ENCODE measurements at places on chromosomes 7 and 10. TPM values are rescaled to one million over a fixed set of nuclear protein-coding genes. Genes with fewer than 3 reads are reported as not detected.

The SLC13A4 gene
- total RNA-seq: not detected

The SORCS1 gene
- total RNA-seq: not detected

The TFR2 gene
- 15.0 TPM for total RNA-seq

The CLDN4 gene
- total RNA-seq: not detected

- DNase-seq: no peak
Measured at GRCh38 chr7:83541187-83541960, 107.6 kb downstream of the SEMA3E start.

- no peak for DNase-seq
Measured at GRCh38 chr10:128314686-128315085, 188.5 kb upstream of the MKI67 start.

GRCh38 chr7:92155108-92155739 is 20.9 kb upstream of the CYP51A1 start:
- no peak for DNase-seq

- DNase-seq: no peak
Measured at GRCh38 chr10:123415523-123415922, 250.6 kb upstream of the GPR26 start.

GRCh38 chr10:69474742-69475432 is 23.6 kb downstream of the TSPAN15 start:
- no peak for DNase-seq

GRCh38 chr7:91778416-91778815 is 102.1 kb downstream of the MTERF1 start:
- DNase-seq: no peak

GRCh38 chr10:93604146-93604545 is 3.1 kb upstream of the RBP4 start:
- DNase-seq: no peak

GRCh38 chr7:151410405-151411390 is 860 bp upstream of the WDR86 start:
- no peak for DNase-seq

DNA sequence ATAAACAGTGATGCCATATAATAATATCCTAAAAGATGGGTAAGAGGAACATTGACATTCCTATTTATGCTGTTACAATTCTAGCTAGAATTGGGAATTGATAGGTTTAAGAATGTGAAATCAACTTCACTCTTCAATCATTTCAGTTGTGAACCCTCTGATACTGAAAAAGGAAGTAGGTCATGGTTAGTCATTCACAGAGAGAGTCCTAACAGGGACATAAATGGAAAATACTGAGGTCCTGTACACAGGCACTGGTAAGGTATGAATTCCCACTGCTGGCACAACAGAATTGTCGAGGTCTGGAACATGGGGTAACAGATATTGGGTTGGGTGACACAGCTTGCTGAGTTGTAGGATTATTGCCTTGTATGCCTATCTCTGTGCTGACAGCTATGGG is 289.4 kb upstream of the LRRN3 start:
- DNase-seq: no peak

DNA sequence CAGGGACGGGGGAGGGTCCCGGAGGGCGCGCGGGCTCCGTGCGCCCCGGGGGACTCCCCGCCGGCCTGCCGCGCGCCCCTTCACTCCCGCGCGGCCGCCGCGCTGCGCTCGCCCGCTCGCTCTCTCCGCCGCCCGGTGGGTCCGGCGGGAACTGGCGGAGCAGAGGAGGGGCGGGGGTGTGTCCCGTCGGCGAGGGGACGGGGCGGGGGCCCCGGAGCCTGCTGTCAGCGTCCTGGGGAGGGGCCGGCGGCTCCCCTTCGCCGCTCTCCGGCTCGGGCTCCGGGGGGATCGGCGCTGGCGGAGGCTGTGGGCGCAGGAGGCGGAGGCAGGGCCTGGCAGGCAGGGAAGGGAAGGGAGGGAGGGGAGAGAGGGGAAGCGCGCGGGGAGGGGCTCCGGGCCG is at the start of gene SH3PXD2A:
Gene SH3PXD2A, minus strand, starts transcription at position 153 of the 400 bp plus-strand sequence. CDS start 310 bp downstream, outside the sequence.
- DNase-seq: peak; percentile 24

GRCh38 chr10:59895629-59896116 is 10.7 kb downstream of the CCDC6 start:
- DNase-seq: no peak

DNA sequence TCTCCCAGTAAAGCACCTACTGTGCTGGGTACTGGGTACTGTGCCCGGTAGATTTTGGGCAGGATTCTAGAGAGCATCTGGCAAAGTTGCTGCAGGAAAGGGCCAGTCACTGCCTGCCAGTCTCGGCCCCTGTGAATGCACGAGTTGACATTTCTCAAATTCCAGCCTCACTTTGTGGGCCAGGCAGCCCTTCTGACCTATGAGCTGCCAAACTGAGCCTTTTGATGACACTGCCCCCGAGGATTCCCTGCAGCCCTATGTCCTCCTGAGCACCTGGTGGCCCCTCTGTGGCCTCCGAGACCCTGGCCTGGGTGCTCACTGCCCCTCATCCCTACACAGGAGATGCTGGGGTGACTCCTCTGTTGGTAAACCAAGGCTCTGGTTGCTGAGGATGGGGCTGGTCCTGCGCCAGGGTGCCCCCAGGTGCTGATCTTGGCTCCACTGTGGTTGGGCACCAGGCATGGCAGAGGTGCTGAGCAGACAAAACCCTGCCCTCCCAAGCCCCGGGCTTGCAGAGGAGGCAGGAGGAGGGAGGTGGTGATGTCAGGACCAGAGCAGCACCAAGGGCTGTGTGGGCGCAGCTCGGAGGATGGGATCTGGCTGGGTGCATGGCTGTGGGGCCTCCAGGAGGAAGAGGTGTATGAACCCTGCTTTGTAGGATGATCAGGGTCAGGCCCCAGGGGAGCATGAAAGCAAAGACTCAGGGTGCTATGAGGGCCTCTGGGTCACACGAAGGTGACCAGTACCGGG is 16.2 kb downstream of the LHPP start:
- DNase-seq: no peak

GRCh38 chr10:7258948-7259523 is 151.8 kb downstream of the SFMBT2 start:
- DNase-seq: peak; percentile 52

GRCh38 chr10:15990535-15991129 is 130.3 kb upstream of the MINDY3 start:
- DNase-seq: no peak

- DNase-seq: no peak
Measured at GRCh38 chr10:49634069-49634660, 20.3 kb downstream of the CHAT start.

DNA sequence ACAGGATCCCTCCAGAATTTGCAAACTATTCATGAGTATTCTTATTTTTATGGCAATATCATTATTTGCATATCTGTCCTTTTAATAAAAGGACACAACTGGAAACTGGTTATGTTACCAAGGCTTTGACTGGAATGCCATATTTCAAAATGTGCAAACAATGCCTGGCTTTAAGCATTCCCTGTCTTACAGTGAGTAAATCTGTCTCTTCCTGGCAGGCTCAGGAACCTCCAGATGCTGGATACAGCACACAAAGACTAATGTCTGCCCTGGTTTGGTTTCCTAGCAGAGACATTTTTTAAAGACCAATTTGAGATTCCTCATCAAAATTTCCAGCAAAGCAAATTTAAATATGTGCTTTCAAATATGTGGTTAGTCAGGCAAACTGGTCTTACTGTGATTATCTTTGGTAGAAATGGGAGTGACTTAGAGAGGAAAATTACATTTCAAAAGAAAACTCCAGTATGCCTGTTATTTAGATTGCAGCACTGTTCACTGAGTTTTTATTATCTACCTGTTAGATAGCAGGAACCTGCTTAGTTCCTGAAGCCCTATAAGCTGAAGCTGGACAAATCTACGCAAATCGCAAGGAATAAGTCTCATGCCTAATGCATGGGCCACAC is 31.3 kb downstream of the RNF216 start:
- DNase-seq: no peak

DNA sequence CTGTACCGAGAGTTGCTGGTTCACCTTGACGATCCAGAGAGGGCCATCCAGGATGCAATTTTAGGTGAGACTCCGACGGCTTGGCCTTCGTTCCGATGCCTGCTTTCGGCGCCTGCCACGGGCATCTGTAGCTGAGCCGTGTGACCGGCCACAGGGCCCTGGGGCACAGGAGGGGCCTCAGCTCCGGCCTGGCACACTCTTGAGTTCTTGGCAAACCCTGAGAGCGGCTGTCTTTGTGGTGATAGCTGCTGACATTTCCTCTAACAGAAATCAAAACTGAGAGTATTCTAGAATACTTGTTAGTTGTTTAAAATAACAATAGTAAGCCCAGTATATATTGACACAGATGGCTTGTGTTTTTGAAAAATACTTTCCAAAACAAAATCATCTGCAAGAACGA is 52.2 kb upstream of the SUN1 start:
- no peak for DNase-seq

DNA sequence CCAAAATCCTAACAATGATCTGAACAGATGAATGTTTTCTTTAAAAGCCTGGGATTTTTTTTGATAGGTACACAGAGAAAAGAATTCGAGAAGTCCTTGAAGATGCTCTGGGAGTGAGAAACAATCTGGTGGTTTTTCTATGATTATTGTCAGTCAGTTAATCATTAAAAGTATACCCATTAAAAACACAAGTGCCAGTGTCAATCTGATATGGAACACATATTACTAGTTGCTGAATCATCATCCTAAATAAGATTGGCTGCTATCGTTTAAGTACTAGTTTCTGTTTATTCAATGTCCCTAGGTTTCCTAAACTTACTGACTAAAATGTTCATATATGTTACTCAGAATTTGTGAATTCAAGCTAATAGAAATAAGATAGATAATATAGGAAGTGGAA is 16.1 kb downstream of the COL28A1 start:
- DNase-seq: no peak

GRCh38 chr7:13057462-13058200 is 370.2 kb downstream of the ARL4A start:
- DNase-seq: no peak

- DNase-seq: peak; percentile 45
Measured at GRCh38 chr7:131106681-131107336, 220.9 kb upstream of the MKLN1 start.

GRCh38 chr10:120431251-120431651 is 25.8 kb upstream of the PLPP4 start:
- DNase-seq: no peak

GRCh38 chr7:727104-727805 is at the start of gene PRKAR1B:
Gene PRKAR1B (minus strand): TSS chr7:727281. CDS start chr7:711505, 15,776 bp downstream.
- peak; percentile 21 for DNase-seq

Measured in activated T-helper 1 cell treated with anti-CD3 and anti-CD28 coated beads, Interleukin-12 subunit alpha, Interleukin-12 subunit beta, Interleukin-2, Interleukin-4 antibody, amounts not matched to agents 30 ng/mL and 10 ng/mL and 1 ng/mL, durations not matched to agents 14 hours and 24 hours and 36 hours (primary cell).